Urinary bladder (tissue), 4 donors: ENCODE measurements at places on chromosomes 5 and 9. TPM values are rescaled to one million over a fixed set of nuclear protein-coding genes. Genes with fewer than 3 reads are reported as not detected.

Gene LCN9
- not detected for total RNA-seq

Gene FAM151B
- 17.7 TPM for total RNA-seq

Gene MUSK
- 4.9 TPM for total RNA-seq

DNA sequence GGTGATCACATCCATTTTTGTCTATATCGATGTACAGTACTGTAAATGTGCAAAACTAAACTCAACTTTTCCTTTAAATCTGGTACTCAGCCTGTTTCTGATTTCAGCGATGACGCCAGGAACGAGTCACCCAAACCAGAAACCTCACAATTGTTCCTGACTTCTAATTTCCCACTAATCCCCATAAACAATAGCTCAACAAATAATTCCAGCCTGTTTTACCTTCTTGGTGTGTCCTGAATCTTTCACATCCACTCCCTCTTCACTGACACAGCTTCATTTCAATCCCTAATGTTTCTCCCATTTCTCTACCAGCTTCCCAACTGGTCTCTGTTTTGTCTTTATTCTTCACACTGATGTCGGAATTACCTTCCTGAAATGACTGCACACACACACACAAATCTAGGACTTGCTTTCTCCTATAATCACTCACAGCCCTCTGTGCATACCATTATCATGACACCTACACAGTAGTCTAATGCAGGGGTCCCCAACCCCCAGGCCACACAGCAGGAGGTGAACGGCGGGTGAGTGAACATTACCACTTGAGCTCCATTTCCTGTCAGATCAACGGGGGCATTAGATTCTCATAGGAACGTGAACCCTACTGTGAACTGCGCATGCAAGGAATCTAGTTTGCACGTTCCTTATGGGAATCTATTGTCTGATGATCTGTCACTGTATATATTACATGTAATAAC, 97.8 kb upstream of the SLC30A5 start:
- no peak for DNase-seq

- no peak for DNase-seq
These were observed 226.4 kb downstream of the DCP2 start for GRCh38 chr5:113202746-113203716.

DNA sequence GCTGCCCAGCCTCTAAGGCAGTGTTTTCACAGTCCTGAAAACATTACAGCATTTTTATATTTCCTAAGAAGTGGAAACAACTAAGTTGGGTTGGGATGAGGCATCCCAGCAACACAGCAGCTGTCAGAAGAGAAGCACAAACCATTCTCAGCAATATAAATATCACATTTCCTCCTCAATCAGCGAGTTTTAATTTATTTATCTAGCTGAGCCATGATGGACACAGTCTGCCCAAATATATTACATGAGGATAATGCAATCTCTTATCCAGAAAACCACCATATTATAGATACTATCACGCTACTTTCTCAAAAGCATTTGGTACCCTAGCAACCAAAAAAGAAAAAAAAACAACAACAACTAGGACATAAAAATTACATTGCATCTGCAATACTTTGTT, 158.5 kb downstream of the FSTL4 start:
- DNase-seq = peak; percentile 50
